ENCODE measurements at places on chromosomes 7 and 10.

- DNase-seq: no peak
Measured at GRCh38 chr10:31051703-31052102, 20.0 kb upstream of the ZNF438 start.

DNA sequence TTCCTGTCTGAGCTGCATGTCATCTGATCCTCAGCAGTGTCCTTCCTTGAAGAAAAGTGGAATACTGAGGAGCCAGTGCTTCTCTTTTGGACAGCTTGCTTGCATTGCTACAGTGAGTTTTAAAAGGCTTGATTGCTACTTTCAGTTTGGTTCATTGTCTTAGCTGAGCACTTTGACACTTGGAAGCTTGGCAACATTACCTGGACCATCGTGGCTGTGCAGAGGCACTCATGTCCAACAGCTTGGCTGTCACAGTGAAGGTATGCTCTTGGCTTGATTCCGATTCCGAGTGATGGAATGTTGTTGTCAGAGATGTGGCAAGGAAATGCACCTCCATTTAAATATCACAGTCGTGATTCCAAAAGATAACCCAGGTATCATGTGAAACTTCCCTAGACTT lies 102.4 kb downstream of the FAS start:
- no peak for DNase-seq

- DNase-seq: no peak
Measured at GRCh38 chr7:111265394-111265793, 174.5 kb downstream of the LRRN3 start.

- no peak for DNase-seq
Measured at GRCh38 chr7:150435390-150436073, 14.9 kb upstream of the GIMAP8 start.

- peak; percentile 26 for DNase-seq
Measured at GRCh38 chr7:90752051-90752450, 155.9 kb downstream of the CDK14 start.

DNA sequence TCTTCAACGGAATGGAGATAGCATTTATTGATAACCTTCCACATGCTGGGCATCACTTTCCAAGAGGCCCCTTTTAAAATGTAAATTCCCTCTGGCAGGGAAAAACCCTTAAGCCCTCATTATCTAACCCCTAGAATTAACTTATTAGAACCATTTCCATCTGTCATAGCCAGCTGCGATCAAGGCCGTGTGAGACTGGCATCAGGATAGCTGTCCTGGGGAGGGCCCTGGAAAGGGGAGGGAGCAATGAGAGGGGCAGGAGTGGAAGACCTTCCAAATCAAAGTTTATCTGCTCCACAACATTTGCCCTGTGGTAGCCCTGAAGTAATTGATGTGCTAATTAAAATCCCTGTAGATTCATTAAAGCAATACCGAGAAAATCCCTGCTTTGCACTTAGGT lies 45.0 kb upstream of the JAZF1 start:
- DNase-seq: no peak

- no peak for DNase-seq
Measured at GRCh38 chr7:672891-673290, 53.6 kb upstream of the DNAAF5 start.

DNA sequence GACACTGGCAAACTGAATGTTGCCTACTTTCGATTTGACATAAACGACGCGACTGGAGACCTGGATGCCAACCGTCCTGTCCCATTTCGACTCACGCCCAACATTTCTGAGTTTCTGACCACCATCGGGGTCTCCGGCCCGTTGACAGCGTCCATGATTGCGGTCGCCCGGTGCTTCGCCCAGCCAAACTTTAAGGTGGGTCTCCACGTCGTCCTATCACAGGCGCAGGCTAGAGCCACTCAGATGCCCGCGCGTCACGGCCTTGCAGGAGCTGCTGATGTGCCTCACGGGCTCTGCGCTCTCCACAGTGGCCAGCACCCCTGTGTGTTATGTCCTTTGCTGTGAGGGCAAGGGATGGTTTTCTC lies 132.6 kb downstream of the SMURF1 start:
- no peak for DNase-seq

DNA sequence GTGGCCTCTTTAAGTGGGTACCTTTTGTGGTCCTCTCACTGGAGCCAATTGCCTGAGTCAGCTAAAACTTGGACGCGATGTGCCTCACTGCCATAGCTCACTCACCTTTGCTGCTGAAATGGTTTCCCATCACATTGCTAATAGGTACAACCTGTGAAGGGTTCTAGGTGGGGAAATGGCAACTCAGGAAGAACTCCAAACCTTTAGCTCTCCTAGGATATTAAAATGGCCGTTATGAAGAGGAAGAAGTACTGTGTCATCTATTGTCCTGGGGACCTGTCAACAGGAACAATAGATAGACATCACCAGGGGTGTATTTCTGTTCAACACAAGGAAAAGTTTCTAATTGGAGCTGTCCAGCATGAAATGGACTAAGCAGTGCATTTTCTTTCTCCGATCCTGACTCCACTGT lies 1.2 kb upstream of the ZNF655 start:
- no peak for DNase-seq

GRCh38 chr7:66950311-66950710 lies 29.3 kb downstream of the TMEM248 start:
- DNase-seq: no peak

DNA sequence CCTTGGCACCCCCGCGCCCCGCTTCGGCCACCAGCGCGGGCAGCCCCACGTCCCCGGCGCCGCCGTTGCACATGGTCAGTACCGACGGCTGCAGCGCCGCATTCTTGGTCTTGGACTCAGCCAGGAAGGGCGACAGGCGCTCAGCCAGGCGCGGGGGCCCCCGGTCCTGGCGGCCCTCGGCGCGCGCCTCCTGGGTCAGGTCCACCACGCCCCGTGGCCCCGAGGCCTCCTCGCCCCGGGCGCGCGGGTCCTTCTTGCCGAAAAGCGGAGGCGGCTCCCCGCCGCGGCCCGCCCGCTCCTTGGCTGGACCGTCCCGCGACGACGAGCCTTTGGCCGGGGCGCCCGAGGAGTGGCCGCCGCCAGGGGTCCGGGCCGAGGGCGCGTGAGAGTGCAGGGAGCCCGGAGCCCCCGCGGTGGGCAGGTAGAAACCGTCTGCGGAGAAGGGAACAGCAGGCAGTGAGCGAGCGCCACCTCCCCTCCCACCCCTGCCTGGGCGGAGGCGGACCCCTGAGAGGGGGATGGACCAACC lies 34.7 kb downstream of the TNRC18 start:
- no peak for DNase-seq

All from HS-5 (cell line).